ENCODE measurements at places on chromosomes 6 and 20.

GRCh38 chr6:6218759-6219085, 101.7 kb downstream of the F13A1 start:
- DNase-seq, result no peak

DNA sequence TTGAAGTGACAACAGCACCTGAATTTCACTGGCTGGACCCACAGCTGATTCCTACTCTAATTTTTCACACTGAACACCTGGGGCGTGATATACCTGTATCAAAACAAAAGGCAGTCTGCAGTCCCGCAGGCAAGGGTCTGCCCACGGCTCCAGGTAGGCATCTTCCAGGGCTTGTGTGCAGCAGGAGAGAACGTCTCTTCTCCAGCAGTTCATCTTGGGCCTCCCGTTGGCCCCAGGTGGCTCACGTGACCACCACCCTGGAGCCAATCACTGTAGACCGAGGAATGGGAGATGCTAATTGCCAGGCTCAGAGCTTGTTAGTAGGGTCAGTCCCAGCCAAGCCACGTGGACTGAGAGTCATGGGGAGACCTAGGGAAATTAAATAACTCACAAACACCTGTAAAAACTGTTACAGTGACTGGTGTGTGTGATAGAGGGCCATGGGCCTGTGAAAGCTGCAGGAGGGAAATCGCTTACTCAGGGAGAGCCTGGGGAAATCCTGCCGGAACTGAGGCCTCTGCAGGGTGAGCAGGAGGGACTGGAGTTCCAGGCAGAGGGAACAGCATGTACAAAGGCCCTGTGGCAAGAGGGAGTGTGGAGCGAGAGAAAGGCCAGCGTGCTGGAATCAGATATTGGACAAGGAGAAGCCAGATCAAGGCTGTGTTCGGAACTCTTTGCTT, 83.4 kb downstream of the EYA2 start:
- DNase-seq, result no peak

- DNase-seq, result no peak
Observed at GRCh38 chr6:16361861-16362260, 123.5 kb downstream of the GMPR start.

GRCh38 chr20:9078826-9079731, 10.2 kb downstream of the PLCB4 start:
- no peak for DNase-seq

DNA sequence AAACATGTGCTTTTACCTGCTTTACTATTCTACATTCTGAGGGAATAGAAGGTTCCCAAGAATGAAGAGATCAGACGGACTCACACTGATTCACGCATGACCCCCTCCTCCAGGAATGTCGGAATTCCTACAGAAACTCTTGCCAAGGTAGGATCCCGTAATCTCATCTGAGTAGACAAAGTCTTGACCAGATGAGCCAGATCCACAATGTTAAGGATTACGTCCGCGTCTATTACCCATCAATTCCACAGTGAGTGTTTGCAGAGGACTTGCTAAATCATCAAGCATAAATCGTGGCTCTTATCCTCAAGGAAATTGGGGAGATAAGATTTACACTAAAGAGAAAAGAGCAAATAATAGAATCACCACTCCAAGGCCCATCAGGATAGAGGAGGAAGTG, 245.9 kb upstream of the FOXQ1 start:
- no peak for DNase-seq

GRCh38 chr20:49862607-49863200, 50.1 kb downstream of the SLC9A8 start:
- no peak for DNase-seq

DNA sequence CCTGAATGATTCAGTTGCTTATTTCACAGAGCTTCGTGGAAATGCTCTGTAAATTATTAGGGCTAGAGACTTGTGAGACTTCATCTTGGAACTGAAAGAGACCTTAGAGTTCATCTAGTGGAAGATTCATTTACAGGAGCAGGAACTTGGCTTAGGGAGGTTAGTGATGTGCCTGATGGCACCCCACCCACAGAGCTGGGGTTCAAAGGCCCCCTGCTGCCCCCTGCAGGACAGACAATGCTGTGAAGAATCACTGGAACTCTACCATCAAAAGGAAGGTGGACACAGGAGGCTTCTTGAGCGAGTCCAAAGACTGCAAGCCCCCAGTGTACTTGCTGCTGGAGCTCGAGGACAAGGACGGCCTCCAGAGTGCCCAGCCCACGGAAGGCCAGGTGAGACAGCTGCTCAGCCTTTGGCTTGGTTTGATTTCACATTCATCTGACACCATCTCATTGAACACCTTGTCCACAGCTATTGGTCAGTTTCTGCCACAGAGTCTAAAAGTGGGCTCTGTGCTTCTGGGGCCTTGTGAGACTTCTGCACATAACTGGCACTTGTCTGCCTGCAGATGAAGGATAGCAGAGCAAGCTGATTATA, 25.1 kb downstream of the MYBL2 start:
- no peak for DNase-seq

DNA sequence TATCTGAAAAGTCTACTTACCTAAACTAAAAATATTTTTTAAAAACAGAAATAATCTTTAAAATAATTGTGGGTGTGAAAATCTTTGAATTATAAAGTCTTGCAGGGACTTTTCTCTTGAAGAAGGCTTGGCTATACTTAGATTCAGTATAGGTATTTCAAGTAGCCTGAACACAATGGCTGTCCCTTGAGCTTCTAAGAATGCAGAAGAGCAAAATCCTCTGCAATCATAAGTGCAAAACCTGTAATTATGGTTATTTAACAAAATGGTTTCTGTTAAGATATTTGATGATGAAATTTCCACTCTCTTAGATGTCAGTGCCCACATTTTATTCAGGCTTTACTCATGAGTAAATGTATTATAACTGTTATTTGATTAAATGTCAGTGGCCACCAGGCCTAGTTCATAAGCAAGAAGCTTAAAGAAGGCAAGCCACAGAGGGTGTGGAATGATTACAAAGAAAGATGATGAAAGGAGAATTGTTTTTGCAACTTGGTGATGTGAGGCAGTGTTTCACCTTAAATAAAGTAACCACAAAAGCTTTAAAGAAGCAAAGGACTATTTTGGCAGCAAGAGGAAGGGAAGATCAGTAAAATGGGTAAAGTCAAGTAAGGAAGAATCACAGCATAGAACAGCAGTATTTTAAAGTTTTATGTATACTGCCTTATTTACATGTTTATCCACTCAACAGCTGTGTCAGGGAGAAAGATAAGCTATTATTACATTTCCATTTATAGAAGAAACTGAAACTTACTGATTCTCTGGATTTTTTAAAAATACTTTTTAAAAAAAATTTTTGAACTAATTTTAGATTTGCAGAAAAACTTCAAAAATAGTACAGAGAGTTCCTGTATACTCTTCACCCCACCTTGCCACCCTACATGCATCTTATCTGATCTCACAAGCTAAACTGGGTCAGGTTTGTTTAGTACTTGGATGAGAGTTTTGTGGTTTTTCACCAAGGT, 351.2 kb upstream of the RUNX2 start:
- no peak for DNase-seq

GRCh38 chr6:166556863-166557322, 29.6 kb downstream of the RAMACL start:
- no peak for DNase-seq

DNA sequence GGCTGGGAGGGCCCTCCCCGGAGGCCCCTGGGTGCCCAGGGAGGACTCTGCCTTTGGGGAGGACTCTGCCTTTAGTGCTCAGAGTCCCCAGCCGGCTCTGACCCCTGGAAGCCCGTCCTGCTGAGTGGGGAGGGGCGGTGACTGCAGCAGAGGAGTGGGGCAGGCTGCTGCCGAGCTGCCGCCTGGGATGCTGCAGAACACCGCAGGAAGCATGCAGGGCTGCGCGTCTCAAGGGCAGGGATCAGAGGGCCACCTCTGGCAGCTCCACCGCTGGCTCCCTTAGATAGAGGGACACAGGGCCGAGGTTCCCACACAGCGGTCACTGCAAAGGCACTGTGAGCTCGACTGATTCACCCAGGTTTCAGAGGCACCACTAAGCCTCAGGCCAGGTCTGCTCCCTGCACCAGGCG, 82.2 kb upstream of the GATA5 start:
- no peak for DNase-seq
